Karpas-422 (cell line): ENCODE measurements at places on chromosomes 5 and 9.
A peak's percentile ranks its signal among the peaks of the same experiment; 100 is the strongest.

DNA sequence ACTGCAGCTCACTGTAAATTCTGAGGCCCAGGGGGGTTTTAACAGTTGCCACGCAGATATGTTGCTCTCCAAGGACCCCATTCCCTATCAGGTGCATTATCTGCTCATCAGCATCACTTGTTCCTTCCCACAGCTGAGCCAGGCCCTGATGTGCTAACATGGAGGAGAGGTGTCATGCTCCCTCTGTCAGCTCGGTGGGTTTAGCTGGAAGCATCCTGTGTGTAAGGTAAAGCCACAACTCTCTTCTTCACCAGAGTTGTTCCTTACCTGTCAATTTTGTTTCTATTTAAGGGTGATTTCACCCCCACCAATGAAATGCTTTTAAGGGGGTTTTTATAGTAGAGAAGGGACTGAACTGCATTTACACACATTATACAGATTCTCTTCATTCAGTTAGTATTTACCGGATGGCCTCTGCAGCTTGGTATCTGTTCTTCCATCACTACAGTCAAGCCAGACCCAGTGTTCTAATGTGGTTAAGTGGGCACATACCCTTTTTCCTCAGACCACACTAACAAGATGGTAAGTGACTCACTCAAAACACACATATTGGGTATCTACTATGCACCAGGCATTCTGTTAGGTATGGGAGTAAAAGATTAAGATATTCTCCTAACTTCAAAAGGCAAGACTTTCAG, 205.4 kb downstream of the DCP2 start:
- no peak for DNase-seq

DNA sequence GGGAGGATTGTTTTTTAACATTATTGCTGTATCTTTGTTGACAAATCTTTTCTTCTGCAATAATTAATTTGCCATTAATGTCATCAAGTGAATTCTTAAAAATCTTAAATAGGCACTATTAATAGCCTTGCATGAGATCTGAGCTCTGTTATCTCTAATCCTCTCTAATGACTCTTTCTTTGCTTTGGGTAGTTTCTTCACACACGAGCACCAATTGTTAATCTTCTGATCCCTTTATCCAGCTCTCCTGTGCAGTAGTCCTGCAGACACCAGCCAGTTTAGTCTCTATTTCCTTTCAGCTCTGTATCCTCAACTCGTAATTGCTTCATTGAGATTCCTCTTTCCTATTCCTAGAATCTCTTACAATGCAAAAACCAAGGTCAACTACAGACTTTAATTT, 8.1 kb downstream of the SPINK14 start:
- no peak for DNase-seq

GRCh38 chr5:115069087-115069968, 100.4 kb downstream of the TRIM36 start:
- peak; percentile 79 for DNase-seq

- DNase-seq = no peak
Measured at GRCh38 chr5:39476843-39477220, 52.1 kb upstream of the DAB2 start.

- DNase-seq = no peak
Measured at GRCh38 chr5:137681191-137681590, 54.7 kb downstream of the KLHL3 start.
